ENCODE measurements at places on chromosomes 1 and 21. TPM values are rescaled to one million over a fixed set of nuclear protein-coding genes. Genes with fewer than 3 reads are reported as not detected.

Gene SPRR2F
- total RNA-seq = not detected

Gene EXOC8
- total RNA-seq = 23.7 TPM

Gene CHAF1B
- total RNA-seq = 3.6 TPM

Gene SELL
- total RNA-seq = 0.65 TPM

Gene ADAM30
- total RNA-seq = not detected

Gene RPE65
- not detected for total RNA-seq

Gene SPRR1A
- total RNA-seq = not detected

Gene COA7
- 18.2 TPM for total RNA-seq

Gene NSUN4
- total RNA-seq = 14.3 TPM

Gene PDZK1
- not detected for total RNA-seq

Gene AADACL3
- not detected for total RNA-seq

Gene SLC6A9
- total RNA-seq = 0.32 TPM

Gene JTB
- total RNA-seq = 126 TPM

All from epithelial cell of umbilical artery (primary cell).